K562 (cell line): ENCODE measurements at places on chromosomes 4 and X. TPM values are rescaled to one million over a fixed set of nuclear protein-coding genes. Genes with fewer than 3 reads are reported as not detected.

GRCh38 chr4:125705681-125706080, 390.9 kb downstream of the FAT4 start:
- DNase-seq: no peak
- H3K27ac ChIP-seq: no peak overlapping the region

DNA sequence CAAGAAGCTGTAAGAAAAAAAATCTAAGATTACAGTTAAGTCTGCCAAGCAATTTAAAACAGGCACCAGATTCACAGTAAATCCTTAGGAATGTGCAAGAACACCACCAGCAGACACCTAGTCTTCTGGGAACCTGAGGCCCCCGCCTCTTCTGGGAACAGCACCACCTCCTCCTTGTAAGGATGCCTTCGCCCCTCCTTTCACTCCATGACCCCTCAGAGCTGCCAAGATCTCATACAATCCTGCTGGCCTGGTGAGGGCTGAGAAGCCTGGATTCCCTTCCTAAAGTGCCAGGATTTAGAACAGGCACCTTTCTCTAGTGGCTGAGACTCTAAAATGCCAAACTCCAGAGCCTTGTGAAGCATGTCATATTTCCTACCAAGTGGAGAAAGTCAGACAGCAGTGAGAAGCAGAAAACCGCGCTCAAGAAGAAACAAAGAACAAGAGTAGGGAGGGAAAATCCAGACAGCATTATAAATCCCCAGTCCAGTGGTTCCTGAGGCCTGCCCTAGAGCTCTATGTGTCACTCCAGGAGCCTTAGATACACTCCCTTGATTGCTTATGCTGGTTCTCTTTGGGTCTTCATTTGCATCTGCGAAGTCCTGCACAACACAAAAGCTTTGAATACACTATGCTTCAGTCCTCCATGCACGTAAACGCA, 166.4 kb downstream of the TSPAN5 start:
- H3K27me3 ChIP-seq: peaks cover 8% of the 10 kb centered on the region
- H3K27ac ChIP-seq: no peak overlapping the region
- no peak overlapping the region for H3K4me3 ChIP-seq
- no peaks in the 10 kb centered on the region; the same call in 2 of the 3 replicates for H3K4me1 ChIP-seq

DNA sequence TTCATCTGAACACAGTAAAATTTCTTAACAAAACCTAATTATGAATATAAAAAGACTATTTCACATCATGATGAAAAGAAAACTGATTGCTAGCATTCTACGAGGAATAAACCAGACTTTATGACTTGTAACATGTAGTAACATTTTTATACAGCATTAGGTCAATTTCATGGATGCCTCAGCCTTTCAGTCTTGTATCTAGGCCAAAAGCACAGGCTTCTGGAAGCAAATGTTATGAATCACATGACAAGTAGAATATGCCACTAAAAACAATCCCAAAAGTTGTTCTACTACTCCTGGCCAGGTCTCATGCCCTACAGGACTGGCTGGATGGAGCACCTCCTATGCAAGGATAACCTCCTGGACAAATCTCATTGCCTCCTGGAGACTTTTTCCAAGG, 101.2 kb downstream of the ARHGAP6 start:
- H3K27ac ChIP-seq: no peak overlapping the region
- DNase-seq: no peak
- H3K36me3 ChIP-seq: no peaks in the 10 kb centered on the region

- peak; percentile 60 for DNase-seq
- H3K27ac ChIP-seq: peak within 1 kb of the TSS; percentile 60
- H3K27me3 ChIP-seq: no peaks in the 10 kb centered on the region
- peaks cover 24% of the 10 kb centered on the region for H3K36me3 ChIP-seq
- peaks cover 76% of the 10 kb centered on the region for H3K4me1 ChIP-seq
Measured at GRCh38 chrX:153944140-153944799, at the start of gene RENBP. Gene RENBP (minus strand): TSS chrX:153944643. CDS start chrX:153944610, 33 bp downstream.

- no peak overlapping the region for H3K27ac ChIP-seq
- H3K4me3 ChIP-seq: no peak overlapping the region
- DNase-seq: no peak
- H3K27me3 ChIP-seq: no peaks in the 10 kb centered on the region
- H3K4me1 ChIP-seq: peaks cover 8% of the 10 kb centered on the region; the same call in 1 of the 2 replicates
- H3K36me3 ChIP-seq: no peaks in the 10 kb centered on the region; the same call in 2 of the 3 replicates
Measured at GRCh38 chr4:184450045-184450444, 24.3 kb downstream of the IRF2 start.

The TACR3 gene
- not detected in 2 replicates for total RNA-seq

The NXF2 gene
- 0.31 TPM in 1 of 2 replicates, not detected in the other for total RNA-seq

The TCEAL5 gene
- not detected in 2 replicates for total RNA-seq

The ADH1B gene
- 0.71 and 1.0 TPM in 2 replicates for total RNA-seq

The SCML2 gene
- 19.0 and 19.6 TPM in 2 replicates for total RNA-seq

The GPRIN3 gene
- 0.02 TPM in 2 replicates for total RNA-seq

The TBC1D8B gene
- 0.07 and 0.16 TPM in 2 replicates for total RNA-seq
